ENCODE measurements at places on chromosomes 3 and 15. TPM values are rescaled to one million over a fixed set of nuclear protein-coding genes. Genes with fewer than 3 reads are reported as not detected.
A peak's percentile ranks its signal among the peaks of the same experiment; 100 is the strongest.

- no peak for DNase-seq
- no peak overlapping the region for H3K27ac ChIP-seq
- no peaks in the 10 kb centered on the region for H3K4me1 ChIP-seq
Measured at GRCh38 chr3:197068077-197068476, 38.5 kb upstream of the MELTF start.

DNA sequence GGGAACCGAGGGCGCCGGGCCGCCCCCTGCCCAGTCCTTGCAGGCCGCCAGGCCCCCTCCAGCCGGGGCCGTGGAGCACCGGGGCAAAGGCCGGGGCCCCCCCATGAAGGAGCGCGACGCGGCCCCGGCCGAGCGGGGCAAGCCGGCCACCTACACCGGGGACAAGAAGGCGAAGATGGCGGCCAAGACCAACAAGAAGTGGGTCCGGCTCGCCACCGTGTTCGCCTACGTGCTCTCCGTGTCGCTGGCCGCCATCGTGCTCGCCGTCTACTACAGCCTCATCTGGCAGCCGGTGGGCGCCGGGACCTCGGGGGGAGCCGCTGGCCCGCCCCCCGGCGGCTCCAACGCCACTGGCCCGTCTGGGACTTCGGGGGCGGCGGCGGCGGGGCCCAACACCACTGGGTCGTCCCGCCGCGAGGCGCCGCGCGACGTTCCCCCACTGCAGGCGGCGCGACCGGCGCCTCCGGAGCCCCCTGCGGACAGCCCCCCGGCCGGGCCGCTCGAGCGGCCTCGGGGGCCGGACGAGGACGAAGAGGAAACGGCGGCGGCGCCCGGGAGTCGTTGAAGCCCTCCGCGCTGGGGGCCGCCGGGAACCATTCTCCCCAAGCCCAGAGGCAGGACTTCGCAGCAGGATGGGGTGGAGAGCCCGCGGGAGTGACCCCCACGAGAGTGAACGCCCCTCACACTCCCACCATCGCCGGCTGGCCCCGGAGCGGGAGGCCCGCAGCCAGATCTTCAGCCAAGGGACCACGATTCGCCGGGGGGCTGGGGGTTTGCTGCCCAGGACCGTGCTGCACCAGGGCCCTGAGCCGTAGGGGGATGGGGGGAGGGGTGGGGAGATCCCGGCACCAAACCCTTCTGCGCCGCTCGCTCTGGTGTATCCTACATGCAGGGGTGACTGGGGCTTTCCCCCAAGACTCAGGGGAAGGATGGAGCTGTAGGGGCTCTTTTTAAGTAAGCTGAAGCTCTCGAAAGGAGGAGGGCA lies 753 bp downstream of the INAFM2 start:
- no peaks in the 10 kb centered on the region for H3K36me3 ChIP-seq
- DNase-seq: no peak
- H3K27me3 ChIP-seq: peaks cover 8% of the 10 kb centered on the region
- H3K4me3 ChIP-seq: peak overlapping the region; percentile 80

DNA sequence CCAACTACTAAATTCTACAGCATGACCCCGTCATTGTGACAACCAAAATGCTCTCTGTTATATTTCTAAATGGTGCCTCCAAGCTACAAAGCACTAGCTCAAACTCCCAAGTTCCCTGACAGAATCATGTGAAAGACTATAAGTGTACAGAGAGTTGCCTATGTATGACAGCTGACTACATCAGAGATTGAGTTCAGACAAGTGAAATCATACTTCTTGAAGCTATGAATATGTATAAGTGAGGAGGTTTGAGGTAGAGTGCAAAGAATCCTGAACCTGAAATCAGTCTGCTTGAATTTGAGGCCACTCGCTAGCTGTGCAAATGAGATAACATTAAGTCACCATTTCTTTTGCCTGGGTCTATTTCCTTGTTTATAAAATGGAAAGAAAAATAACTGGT lies 63.9 kb upstream of the TP63 start:
- DNase-seq: no peak
- H3K4me3 ChIP-seq: no peak overlapping the region
- H3K27me3 ChIP-seq: no peaks in the 10 kb centered on the region
- H3K27ac ChIP-seq: no peak overlapping the region
- no peaks in the 10 kb centered on the region for H3K36me3 ChIP-seq

Gene XRN1
- polyA plus RNA-seq: 96.1 TPM

Gene TRIM71
- not detected for polyA plus RNA-seq
